ENCODE measurements at places on chromosomes 5 and 9.
A peak's percentile ranks its signal among the peaks of the same experiment; 100 is the strongest.

GRCh38 chr5:173494446-173494845 is 122.0 kb downstream of the BOD1 start:
- DNase-seq = no peak

GRCh38 chr9:75889577-75889976 is 896 bp upstream of the PCSK5 start:
- DNase-seq = no peak

DNA sequence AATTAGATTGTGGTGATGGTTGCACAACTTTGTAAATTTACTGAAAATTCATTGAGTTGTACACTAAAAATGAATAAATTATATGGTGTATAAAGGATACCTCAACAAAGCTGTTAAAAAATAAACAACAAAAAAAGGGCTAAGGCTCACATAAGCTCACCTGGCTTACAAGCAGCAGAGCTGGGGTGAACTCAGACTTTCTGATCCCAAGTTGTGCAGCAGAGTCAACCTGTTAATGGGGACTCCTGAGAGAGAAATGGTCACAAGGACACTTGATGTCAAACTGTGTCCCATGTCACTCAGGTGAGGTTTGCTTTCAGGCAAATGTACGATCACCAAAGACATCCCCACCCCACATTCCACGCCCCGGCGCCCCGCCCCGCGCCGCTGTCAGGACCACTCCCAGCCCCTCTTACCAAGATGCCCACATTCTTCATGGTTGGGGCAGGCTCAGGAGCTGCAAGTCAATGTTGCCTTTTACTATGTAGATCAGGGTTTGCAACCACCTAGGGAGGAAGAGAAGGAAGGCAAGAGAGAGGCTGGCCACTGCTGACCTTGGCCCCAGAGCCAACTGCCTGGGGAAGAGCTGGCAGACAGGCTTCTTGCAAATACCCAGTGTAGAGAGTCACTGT is 22.4 kb upstream of the SLC36A1 start:
- DNase-seq = peak; percentile 74

- no peak for DNase-seq
Observed at GRCh38 chr5:174000076-174000475, 11.1 kb downstream of the C5orf47 start.

DNA sequence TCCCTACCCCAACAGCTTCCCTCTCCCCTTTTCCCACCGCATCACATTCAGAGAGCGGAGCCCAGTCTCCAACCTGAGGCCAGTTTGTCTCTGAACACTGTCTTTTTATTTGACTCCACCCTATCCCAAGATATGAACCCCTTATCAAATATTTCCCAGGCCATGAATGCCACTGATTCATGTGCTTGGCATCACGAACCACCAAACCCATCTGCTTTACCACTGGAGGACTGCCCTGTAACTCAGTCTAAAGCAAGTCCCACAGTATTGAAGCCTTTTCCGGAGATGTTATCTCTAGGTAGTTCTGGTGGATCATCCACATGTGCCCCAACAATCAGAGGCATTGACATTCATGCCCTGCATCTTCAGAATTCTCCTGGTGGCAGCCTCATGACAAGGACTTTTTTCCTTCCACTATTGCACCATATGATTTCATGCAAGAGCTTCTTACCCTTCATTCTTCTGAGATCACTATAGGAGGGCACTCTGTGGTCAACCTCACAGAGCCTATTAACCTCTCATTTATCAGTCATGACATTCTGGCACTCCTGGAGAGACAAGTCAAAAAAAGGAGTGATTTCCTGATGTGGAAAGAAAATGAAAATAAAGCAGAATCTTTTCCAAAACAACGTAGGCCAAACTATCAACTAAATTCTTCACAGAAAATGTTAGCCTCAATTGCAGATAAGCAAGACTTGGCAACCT is 12.3 kb upstream of the SPATA31D4 start:
- DNase-seq = no peak

- no peak for DNase-seq
Observed at GRCh38 chr9:8734760-8735159, 935.2 kb upstream of the DMAC1 start.

GRCh38 chr9:130453487-130453886 is 8.7 kb downstream of the ASS1 start:
- DNase-seq = peak; percentile 58

GRCh38 chr9:97930972-97931371 is 7.0 kb downstream of the HEMGN start:
- DNase-seq = no peak

DNA sequence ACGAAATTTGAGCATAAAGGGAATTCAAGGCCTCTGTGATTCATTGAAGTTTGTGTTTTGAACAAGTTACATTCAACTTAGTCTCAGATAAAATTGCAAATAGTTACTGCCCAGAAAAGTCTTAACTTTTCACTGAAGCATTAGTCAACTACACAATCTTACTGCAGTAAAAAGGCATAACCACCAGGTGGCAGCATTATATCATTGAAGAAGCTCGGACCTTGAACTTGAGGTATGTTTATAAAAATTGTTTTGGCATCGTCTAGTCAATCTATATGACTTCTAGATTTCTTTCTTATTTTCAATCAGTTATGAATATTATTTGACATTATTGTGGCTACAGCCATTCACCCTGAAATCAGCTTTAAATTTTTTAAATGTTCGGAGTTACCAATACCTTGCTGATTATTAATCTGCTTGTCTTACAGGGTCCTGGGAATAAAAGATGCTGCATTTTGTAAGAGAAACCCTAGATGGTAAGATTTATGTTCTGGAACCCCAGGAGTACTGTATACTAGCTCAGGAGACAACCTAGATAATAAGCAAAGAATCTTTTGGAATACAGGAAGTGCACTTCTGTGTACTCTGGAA is 83.9 kb upstream of the GRAMD2B start:
- DNase-seq = no peak

GRCh38 chr5:4065472-4066320 is 470.1 kb downstream of the IRX1 start:
- no peak for DNase-seq

- DNase-seq = no peak
Observed at GRCh38 chr5:76986825-76987526, 34.1 kb downstream of the CRHBP start.

GRCh38 chr5:8057769-8058168 is 188.8 kb downstream of the MTRR start:
- DNase-seq = peak; percentile 18

GRCh38 chr5:591746-592145 is 20.4 kb upstream of the CEP72 start:
- DNase-seq = no peak

DNA sequence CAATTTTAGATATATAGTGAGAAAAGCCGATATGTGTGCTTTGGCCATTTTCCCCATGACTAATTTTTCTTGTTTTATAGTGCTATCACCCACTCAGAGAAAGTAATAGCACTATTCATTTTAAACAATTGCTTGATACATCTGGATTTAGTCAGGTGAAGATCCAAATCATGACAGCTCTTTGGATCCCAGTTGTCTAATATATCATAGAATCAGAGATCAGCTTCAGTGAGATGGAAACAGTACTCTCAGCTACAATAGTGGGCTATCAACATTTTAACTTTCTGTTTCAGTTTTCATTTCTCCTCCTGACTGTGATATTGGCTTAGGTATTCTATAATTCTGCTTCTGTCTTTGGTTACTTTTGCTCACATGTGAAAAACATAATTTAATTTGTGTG is 38.7 kb downstream of the VCAN start:
- no peak for DNase-seq

- DNase-seq = no peak
Observed at GRCh38 chr5:93886917-93887361, 145.5 kb upstream of the POU5F2 start.

- DNase-seq = peak; percentile 64
Observed at GRCh38 chr9:135281791-135282737, 194.6 kb downstream of the OLFM1 start.

DNA sequence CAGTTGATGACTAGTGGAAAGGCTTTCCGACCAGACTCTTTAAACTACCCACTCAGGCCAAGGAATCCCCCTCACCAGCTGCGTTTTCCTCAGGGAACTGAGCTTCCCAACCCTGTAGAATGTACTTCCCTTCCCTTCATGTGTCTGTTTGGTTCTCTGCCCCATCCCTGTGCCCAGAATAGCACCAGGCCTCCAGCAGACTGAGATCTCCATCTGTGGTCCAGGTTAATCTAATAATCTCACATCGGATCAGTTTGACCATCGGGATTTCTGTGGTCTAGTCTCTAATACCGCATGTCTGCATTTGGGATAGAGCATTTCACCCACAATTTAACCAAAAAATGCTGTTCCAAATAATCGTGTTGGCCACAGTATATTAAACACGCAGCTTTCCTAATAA is 237.2 kb downstream of the ROR2 start:
- DNase-seq = no peak

GRCh38 chr5:180816608-180817534 is 14.3 kb upstream of the MGAT1 start:
- DNase-seq = peak; percentile 68

GRCh38 chr5:142387024-142387682 is 62.3 kb upstream of the SPRY4 start:
- no peak for DNase-seq

- DNase-seq = no peak
Observed at GRCh38 chr9:13550519-13550918, 271.0 kb upstream of the MPDZ start.
